ENCODE measurements at places on chromosomes 2 and 18. TPM values are rescaled to one million over a fixed set of nuclear protein-coding genes. Genes with fewer than 3 reads are reported as not detected.

RNF125 gene
- total RNA-seq = 2.3 TPM

SOCS6 gene
- total RNA-seq = 31.5 TPM

NEUROD1 gene
- not detected for total RNA-seq

SPP2 gene
- not detected for total RNA-seq

RAB1A gene
- total RNA-seq = 149 TPM

FEV gene
- total RNA-seq = not detected

LIMS2 gene
- 0.42 TPM for total RNA-seq

PROC gene
- 2.7 TPM for total RNA-seq

C1D gene
- total RNA-seq = 24.1 TPM

VWC2L gene
- total RNA-seq = not detected

CROCC2 gene
- not detected for total RNA-seq

SP5 gene
- total RNA-seq = not detected

FAM110C gene
- 37.3 TPM for total RNA-seq

GNAL gene
- total RNA-seq = 40.8 TPM

SERPINB12 gene
- not detected for total RNA-seq

PMS1 gene
- 30.5 TPM for total RNA-seq

ZDBF2 gene
- total RNA-seq = 13.3 TPM

CCL20 gene
- 0.88 TPM for total RNA-seq

DLX1 gene
- 0.17 TPM for total RNA-seq

PASK gene
- 6.0 TPM for total RNA-seq

MAL gene
- total RNA-seq = not detected

EFR3B gene
- not detected for total RNA-seq

OSBPL6 gene
- total RNA-seq = 32.2 TPM

CHST9 gene
- total RNA-seq = 0.17 TPM

GPR35 gene
- total RNA-seq = 0.17 TPM

OTOF gene
- total RNA-seq = not detected

LIPG gene
- 78.8 TPM for total RNA-seq

TANK gene
- total RNA-seq = 76.8 TPM

UBR3 gene
- 34.0 TPM for total RNA-seq

CDH20 gene
- total RNA-seq = not detected

DSC1 gene
- total RNA-seq = 1.2 TPM

MDH1B gene
- total RNA-seq = 1.8 TPM

RPRD1A gene
- total RNA-seq = 66.5 TPM

CDH2 gene
- 0.24 TPM for total RNA-seq

GEN1 gene
- 10.0 TPM for total RNA-seq

ENOSF1 gene
- total RNA-seq = 24.5 TPM

ASXL3 gene
- 0.50 TPM for total RNA-seq

MAP3K20 gene
- total RNA-seq = 120 TPM

PPP1R1C gene
- 1.9 TPM for total RNA-seq

ARHGAP28 gene
- total RNA-seq = 0.38 TPM

FAP gene
- 52.8 TPM for total RNA-seq

COL4A4 gene
- total RNA-seq = not detected

SLC4A5 gene
- 1.5 TPM for total RNA-seq

FBXO36 gene
- total RNA-seq = 5.2 TPM

PLGLB2 gene
- 3.0 TPM for total RNA-seq

EVX2 gene
- not detected for total RNA-seq

ITGA4 gene
- 59.7 TPM for total RNA-seq

C2orf76 gene
- total RNA-seq = 6.2 TPM

RUFY4 gene
- total RNA-seq = not detected

All from mammary epithelial cell (primary cell).